ENCODE measurements at places on chromosomes 4 and X. TPM values are rescaled to one million over a fixed set of nuclear protein-coding genes. Genes with fewer than 3 reads are reported as not detected.
A peak's percentile ranks its signal among the peaks of the same experiment; 100 is the strongest.

DNA sequence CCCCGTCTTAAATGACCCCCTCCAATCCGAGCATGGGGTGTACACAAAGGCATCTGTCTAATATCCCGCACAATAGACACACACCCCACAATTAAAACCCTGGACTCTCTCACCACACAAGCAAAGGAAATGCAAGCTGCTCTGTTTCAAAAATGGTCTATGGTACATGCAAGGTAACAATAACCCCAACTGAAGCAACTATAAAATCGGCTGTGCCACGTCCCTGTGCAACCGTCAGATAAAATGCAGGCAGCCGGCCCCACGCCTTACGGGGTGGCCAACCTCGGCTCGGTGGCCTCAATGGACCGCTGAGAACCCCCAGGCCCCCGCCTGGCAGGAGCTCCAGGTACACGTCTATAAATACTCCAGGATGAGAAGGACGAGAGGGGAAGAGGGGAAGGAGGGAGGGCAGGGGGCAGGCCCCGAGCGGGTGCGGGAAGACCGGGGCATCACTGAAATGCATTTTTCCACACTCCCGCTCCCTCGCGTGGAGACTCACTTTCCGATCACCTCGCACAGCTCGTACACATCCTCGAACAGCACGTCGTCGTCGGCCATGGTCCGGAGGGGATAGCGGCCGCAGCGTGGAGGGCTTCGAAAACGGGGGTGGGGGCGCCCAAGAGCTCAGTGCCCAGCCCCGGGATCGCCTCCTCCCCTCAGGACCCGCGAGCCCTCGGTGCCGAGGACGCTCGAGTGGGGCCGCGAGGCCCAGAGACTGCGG, 763 bp downstream of the CASK start:
- H3K4me3 ChIP-seq, result peak overlapping the region; percentile 63
- H3K27me3 ChIP-seq, result no peaks in the 10 kb centered on the region
- no peaks in the 10 kb centered on the region for H3K36me3 ChIP-seq

GRCh38 chr4:135204311-135204710, 1002.7 kb upstream of the PABPC4L start:
- no peaks in the 10 kb centered on the region for H3K27me3 ChIP-seq
- DNase-seq, result no peak
- H3K4me3 ChIP-seq, result no peak overlapping the region
- no peak overlapping the region for H3K27ac ChIP-seq
- H3K4me1 ChIP-seq, result peaks cover 7% of the 10 kb centered on the region

BEND2 gene
- total RNA-seq, result not detected

DDX60 gene
- 0.70 TPM for total RNA-seq

GRCh38 chrX:102832661-102833060, 104.4 kb upstream of the RAB40AL start:
- no peak for DNase-seq
- peak overlapping the region; percentile 92 for H3K27ac ChIP-seq
- no peaks in the 10 kb centered on the region for H3K4me1 ChIP-seq
- H3K4me3 ChIP-seq, result no peak overlapping the region
- no peaks in the 10 kb centered on the region for H3K36me3 ChIP-seq

GRCh38 chrX:20394451-20394850, 127.7 kb upstream of the RPS6KA3 start:
- DNase-seq, result no peak
- no peak overlapping the region for H3K27ac ChIP-seq
- no peaks in the 10 kb centered on the region for H3K36me3 ChIP-seq
- no peak overlapping the region for H3K4me3 ChIP-seq
- peaks cover 21% of the 10 kb centered on the region for H3K4me1 ChIP-seq
- no peaks in the 10 kb centered on the region for H3K27me3 ChIP-seq

DNA sequence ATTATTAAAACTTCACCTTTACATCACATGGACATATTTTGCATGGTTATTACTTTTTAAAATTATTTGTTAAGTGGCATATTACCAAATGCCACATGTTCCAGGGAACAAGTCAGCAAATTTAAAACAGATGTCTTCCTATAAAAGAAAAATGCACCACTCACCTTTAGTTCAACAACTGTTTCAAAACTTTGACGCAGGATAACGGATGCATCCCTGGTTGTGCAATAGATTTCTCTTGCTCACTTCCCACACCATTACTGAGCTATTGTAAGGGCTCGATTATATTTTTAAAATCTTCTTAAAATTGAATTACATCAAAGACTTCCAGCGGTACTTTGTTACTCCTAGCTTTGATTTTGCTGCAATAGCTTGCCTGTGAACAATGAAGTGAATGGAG, 93.0 kb upstream of the ARHGAP24 start:
- no peaks in the 10 kb centered on the region for H3K27me3 ChIP-seq
- no peak overlapping the region for H3K4me3 ChIP-seq
- H3K36me3 ChIP-seq, result no peaks in the 10 kb centered on the region
- no peaks in the 10 kb centered on the region for H3K4me1 ChIP-seq
- H3K27ac ChIP-seq, result no peak overlapping the region
- no peak for DNase-seq

DNA sequence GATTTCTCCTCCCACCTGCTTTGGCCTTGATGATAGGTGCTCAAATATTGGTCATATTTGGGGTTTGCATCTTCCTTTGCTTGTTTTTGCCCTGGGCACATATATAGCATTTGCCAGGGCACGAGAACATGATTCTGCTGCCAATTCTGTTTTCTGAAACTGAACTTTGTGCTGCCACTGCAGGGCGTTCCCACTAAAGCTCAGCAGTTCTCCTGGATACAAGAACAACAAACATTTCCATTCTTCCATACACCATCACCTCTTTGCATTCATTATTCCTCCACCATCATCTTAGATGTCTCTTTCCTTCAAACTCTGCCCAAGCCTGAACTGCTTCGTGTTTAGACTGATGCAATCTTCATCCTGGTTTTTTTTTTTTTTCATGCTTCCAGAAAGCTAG, 36.3 kb upstream of the GATB start:
- H3K4me3 ChIP-seq, result no peak overlapping the region
- no peak overlapping the region for H3K27ac ChIP-seq
- DNase-seq, result no peak
- no peaks in the 10 kb centered on the region for H3K27me3 ChIP-seq
- H3K36me3 ChIP-seq, result no peaks in the 10 kb centered on the region
- H3K4me1 ChIP-seq, result no peaks in the 10 kb centered on the region

CFAP47 gene
- 0.16 TPM for total RNA-seq

- DNase-seq, result no peak
- H3K4me1 ChIP-seq, result no peaks in the 10 kb centered on the region
- no peaks in the 10 kb centered on the region for H3K36me3 ChIP-seq
- H3K4me3 ChIP-seq, result no peak overlapping the region
Observed at GRCh38 chr4:954211-955020, 19.0 kb downstream of the DGKQ start.

DNA sequence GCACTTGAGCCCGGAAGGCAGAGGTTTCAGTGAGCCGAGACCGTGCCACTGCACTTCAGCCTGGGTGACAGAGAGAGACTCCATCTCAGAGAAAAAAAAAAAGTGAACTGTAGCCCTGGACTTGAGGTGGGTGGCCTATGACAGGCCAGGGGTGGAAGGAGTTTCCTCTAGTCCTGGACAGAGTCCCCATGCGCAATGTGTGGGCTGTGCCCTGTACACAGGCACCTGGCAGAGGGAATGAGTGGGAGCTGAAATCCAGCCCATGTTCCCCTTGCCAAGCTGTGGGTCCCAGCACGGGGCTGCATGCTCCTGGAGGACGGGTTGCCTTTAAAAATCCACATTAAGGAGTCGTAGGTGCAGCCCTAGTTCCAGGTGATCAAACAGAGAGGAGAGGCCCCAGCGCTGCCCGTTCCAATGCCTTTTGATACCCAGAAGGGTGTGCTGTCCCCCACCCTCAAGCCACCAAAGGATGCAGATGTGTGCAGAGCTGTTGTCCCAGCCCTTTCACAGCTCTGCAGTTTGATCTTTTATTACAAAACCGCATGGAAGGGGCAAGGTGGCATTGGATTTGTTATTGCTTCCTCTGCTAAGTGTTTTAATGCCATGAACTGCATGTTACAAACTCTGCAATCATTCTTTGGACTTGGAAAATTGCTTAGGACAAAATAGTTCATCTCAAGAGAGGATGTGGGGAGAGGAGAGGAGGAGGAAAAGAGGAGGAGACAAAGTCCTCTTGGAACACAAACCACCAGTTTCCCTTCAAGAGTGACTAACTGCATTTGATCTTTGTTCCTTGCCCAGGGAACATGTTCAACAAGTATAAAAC, 38.0 kb upstream of the PDK3 start:
- DNase-seq, result no peak
- no peaks in the 10 kb centered on the region for H3K36me3 ChIP-seq
- H3K4me3 ChIP-seq, result no peak overlapping the region
- H3K27me3 ChIP-seq, result no peaks in the 10 kb centered on the region

PPBP gene
- not detected for total RNA-seq

- no peak overlapping the region for H3K27ac ChIP-seq
- DNase-seq, result no peak
- H3K4me3 ChIP-seq, result no peak overlapping the region
- no peaks in the 10 kb centered on the region for H3K4me1 ChIP-seq
- no peaks in the 10 kb centered on the region for H3K27me3 ChIP-seq
- no peaks in the 10 kb centered on the region for H3K36me3 ChIP-seq
Observed at GRCh38 chr4:114466299-114466698, 132.3 kb upstream of the UGT8 start.

HSPA4L gene
- 3.6 TPM for total RNA-seq

DNA sequence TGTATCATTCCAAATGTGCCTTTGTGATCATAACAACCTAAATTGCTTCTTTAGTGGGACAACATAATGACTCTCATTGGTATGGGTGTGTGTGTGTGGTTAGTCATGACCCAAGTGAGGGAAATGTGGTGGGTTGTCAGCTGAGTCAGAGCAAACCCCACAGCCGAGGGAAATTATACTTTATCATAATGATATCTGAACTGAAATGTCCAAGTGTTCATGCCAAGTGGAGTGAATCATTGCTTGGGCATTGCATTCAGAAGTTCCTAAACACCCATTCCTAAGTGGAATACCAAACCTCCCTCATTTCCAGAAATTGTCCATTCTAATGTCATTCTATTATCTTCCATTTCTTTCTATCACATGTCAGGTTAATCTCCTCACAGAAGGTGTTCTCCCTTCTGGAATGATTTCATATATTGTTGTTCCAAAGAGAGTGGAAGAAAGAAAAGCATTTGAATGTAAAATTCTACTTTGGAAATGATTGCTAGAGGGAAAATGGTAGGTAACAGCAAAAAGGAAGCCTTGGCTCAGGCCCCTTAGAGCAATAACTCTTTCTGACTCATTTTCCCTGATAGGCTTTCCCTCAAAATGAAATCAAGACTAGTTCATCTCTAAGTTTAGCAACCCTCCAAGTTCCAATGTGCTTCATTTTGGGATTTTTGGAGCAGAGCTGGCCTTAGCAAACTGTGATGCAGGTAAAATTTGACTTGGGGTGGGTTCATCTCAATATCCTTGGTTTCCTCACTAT, 230.7 kb upstream of the KCNIP4 start:
- H3K4me1 ChIP-seq, result no peaks in the 10 kb centered on the region
- no peak overlapping the region for H3K4me3 ChIP-seq
- DNase-seq, result no peak
- no peaks in the 10 kb centered on the region for H3K36me3 ChIP-seq

DNA sequence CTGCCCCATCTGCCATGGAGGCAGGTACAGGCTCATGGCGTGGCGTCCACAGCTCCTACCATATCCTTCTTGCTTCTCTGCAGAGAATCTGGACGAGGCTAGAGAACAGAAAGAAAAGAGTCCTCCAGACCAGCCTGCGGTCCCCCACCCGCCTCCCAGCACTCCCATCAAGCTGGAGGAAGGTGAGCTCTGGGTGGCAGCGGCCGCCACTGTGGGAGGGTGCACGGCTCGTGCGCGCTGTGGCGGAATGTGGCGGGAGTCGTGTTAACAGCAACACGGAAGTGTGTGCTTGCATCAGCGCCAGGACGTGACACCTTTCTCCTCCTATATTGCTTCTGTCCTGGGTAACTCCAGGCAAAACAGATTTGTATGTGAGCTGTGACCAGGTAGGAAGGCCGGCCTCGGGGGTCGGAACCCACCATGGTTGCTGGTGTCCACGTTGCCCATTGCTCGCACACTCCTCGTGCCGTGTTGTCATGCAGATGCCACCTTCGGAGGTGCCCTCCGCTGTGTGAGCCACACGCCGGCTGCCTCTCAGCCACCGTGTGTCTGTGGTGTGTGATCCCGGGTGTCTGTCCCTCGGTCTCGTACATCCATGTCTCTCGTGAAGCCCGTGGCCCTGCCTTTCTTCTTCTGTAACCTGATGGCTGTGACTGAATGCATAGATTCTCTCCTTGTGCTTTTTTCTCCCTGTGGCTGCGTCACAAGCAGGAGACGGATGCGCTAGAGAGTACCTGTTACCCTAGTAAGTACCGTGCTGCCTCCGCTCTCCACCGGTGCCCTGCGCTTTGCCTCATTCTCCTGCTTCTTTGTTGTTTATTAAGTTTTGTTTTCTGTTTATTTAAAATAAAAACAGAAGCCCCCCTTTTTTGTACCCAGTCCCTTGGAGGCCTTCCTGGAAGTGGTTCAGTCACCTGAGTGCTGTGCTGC, 37.0 kb downstream of the NOP14 start:
- H3K27me3 ChIP-seq, result no peaks in the 10 kb centered on the region
- peaks cover 8% of the 10 kb centered on the region for H3K4me1 ChIP-seq
- H3K4me3 ChIP-seq, result no peak overlapping the region
- DNase-seq, result no peak
- peak overlapping the region; percentile 35 for H3K27ac ChIP-seq
- no peaks in the 10 kb centered on the region for H3K36me3 ChIP-seq

GRCh38 chr4:125097729-125098128, 217.0 kb upstream of the FAT4 start:
- no peak overlapping the region for H3K27ac ChIP-seq
- H3K27me3 ChIP-seq, result no peaks in the 10 kb centered on the region
- no peaks in the 10 kb centered on the region for H3K36me3 ChIP-seq
- no peak overlapping the region for H3K4me3 ChIP-seq
- H3K4me1 ChIP-seq, result peaks cover 7% of the 10 kb centered on the region
- no peak for DNase-seq

DNA sequence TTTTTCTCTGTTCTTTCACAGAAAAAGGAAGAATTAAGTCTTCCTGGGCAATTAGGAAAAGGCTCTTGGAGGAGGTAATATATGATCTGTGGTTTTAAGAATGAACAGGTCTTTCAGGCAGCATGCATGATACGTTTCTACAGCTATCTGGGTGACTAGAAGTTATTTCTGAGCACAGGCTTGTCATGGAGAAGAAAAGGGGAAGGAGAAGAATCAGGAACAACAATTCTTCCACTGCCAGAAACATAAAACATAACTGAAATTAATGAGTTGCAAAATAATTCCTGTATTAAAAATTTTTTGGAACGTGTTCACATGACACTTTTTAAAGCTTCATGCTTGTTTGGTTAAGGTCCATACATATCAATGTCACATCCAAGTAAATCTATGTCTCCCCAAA, 17.7 kb upstream of the STIM2 start:
- H3K27me3 ChIP-seq, result no peaks in the 10 kb centered on the region
- no peak overlapping the region for H3K4me3 ChIP-seq
- no peaks in the 10 kb centered on the region for H3K36me3 ChIP-seq
- H3K4me1 ChIP-seq, result no peaks in the 10 kb centered on the region

- no peaks in the 10 kb centered on the region for H3K36me3 ChIP-seq
- no peaks in the 10 kb centered on the region for H3K27me3 ChIP-seq
- H3K27ac ChIP-seq, result no peak overlapping the region
- no peaks in the 10 kb centered on the region for H3K4me1 ChIP-seq
Observed at GRCh38 chrX:21581479-21581878, 76.7 kb downstream of the KLHL34 start.

FATE1 gene
- not detected for total RNA-seq
